ENCODE measurements at places on chromosomes 2 and 18.

GRCh38 chr18:43777636-43778304, 500.5 kb upstream of the SYT4 start:
- DNase-seq = no peak

DNA sequence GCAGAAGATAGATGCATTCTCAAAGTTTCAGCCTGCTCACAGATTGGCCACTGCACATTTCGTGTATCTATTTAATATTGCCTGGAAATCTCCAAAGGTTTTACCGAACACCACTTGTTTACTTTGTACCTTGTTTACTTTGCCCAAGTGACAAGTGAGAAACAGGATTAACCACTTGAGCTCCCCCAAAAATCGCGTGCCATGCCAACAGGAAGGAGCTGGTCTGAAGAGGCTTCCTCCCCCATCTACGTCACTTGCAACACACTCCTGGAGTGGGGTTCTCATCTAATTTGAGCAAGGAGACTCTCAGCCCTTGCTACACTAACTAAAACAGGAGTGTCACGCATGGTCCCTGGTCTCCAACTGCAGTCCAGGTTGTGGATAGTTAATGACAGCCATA, 212.5 kb upstream of the TMEM200C start:
- DNase-seq = no peak

- no peak for DNase-seq
These were observed 181.1 kb downstream of the ZRANB3 start for GRCh38 chr2:135349941-135350340.

DNA sequence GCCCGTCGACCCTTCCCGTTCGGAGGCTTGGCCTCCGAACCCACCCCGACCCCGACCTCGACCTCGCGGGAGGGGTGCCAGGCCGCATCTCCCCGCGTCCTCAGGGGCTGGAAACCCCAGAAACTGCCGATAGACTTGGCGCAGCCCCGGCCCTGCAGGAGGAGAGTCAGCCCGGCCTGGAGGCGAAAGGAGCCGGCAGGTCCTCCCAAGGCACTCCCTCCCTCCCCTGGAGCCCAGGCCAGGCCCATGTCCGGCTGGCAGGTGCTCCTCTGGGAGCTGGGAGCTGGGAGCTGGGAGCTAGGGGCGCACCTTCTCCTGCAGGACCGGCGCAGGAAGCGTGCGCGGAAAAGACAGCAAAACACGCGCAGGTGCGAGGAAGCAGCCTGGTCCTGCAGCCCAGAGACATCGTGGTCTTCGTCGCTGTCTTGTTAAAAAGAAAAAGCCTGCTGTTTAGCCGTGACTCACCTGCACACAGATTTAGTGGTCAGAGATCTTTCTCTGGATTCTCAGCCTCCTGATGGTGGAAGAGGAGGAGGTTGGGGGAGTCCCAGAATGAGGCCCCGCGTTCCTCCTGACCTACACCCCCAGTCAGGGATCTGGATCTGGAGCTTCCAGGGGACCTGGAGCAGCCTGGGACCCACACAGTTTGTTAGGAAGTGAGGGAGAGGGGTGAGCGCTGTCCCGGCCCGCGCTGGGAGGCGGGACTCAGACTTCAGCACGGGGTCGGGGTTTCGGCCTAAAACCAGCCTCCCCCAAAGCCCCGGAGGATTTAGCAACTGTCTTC, 660 bp upstream of the MBP start:
- peak; percentile 36 for DNase-seq
